ENCODE measurements at places on chromosomes 2 and 18.

- no peak for DNase-seq
Measured at GRCh38 chr18:13450289-13451212, 232.0 kb downstream of the LDLRAD4 start.

GRCh38 chr18:35050705-35051195 is 9.5 kb downstream of the MAPRE2 start:
- DNase-seq: no peak

DNA sequence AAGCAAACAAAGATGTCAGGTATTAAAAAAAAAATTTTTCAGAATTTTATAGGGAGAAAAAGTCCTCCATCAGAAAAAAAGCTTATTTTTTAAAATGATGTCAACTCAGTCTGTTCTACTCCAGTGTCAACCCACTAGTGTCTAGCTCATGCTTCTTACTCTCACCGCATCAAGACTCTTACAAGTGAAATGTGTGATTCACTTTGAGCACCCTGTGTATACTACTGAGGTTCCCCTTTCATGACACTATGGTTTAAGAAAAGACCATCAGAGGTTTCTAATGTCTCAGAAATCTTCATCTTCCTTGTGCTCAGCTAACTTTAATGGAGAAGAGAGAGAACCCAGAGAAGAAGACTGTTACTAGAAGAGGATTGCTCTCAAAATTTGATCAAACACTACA is 43.4 kb downstream of the FEZ2 start:
- no peak for DNase-seq

DNA sequence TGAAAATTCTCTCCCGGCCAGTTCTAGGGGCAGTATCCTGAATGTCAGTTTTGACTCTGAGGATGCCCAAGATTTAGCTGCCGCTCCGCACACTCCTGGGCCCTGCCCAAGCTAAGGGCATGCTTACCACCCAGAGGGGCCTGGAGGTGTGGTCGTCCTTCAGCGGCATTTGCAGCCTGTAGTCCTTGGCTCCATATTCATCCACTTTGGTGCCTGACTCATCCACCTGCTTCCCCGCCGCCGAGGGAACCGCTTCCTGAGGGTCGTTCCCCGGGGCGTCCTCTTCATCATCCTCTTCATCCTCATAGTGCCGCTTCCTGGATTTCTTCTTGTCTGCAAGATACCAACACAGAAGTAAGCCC is 577 bp downstream of the ERCC3 start:
- DNase-seq: peak; percentile 9

GRCh38 chr2:159968279-159968900 is 94.0 kb downstream of the PLA2R1 start:
- peak; percentile 23 for DNase-seq

DNA sequence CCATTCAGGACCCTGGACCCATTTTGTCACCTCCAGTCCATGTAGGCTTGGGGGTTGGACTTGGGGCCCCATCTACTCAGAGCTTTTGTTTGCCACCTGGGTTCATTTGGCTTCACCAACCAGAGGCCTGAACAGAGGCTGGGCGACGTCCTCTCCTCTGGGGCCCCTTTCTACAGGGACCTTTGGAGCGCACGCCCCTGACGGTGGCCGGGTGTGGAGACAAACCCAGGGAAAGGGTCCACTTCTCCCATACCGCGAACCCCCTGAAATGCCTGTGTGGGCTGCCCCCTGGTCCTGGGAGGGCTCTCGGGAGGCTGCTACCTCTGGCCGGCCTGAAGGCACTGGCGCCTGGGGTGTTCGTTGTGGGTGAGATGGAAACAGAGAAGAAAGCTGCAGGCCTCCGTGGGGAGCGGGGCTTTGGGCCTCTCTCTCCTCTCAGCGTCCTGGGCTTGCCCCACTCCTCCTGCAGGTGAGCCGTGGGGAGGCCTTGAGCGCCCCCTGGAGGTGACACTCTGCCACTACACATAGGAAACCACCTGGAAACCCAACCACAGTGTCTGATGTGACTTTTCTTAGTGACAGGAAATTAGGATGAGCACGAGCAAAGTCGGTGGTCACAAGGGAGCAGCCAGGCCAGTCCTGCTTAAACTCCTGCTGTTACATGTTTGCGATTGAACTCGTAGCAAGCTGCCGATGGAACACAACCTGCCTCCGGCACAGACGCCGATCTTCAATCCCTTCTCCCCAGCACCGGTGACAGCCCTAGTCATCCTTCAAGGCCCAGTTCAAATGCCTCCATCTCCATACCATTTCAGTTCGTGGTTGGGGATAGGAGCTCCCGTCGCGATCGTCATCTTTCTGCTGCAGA is 12.0 kb upstream of the NTSR2 start:
- DNase-seq: peak; percentile 63

- DNase-seq: peak; percentile 71
Measured at GRCh38 chr2:164840930-164841718, 499 bp downstream of the COBLL1 start.

- no peak for DNase-seq
Measured at GRCh38 chr2:14297340-14297739, 335.2 kb upstream of the LRATD1 start.

- DNase-seq: no peak
Measured at GRCh38 chr2:74096052-74096451, 51.7 kb downstream of the BOLA3 start.

- DNase-seq: no peak
Measured at GRCh38 chr2:164447660-164448059, 173.6 kb downstream of the GRB14 start.

DNA sequence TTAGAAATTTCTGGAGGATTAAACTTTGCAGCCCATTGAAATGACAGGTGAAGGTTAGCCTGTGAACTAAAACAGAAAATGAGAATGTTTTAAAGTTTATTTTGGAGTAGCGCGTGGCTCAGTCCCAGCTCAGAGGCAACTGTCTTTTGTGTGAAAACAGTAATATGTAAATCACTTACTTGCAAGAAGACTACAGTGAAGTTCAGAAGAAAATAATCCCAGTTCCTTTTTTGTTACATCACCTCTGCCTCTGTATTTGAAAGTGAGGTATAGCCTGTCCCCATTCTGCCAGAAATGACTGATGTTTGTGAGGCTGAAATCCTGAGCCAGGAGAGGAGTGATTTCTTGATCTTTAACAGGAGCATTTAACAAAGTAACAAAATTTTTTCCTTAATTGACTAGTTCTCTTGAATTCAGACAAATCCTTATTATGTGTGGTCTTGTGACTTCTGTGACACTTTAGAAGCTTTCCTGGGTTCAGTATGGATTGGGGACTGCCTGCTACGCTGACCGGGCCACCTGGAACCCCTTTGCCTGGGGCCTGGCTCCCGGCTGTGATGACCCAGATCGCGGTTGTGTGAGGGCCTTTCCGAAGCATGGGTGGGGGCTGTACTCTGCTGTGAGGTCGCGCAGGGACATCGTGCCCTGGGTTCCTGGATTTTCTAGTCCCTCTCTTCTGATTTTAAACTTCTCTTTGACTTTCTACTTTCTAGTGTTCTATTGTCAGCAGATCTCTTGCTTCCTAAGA is 24.3 kb downstream of the TRAPPC12 start:
- no peak for DNase-seq

DNA sequence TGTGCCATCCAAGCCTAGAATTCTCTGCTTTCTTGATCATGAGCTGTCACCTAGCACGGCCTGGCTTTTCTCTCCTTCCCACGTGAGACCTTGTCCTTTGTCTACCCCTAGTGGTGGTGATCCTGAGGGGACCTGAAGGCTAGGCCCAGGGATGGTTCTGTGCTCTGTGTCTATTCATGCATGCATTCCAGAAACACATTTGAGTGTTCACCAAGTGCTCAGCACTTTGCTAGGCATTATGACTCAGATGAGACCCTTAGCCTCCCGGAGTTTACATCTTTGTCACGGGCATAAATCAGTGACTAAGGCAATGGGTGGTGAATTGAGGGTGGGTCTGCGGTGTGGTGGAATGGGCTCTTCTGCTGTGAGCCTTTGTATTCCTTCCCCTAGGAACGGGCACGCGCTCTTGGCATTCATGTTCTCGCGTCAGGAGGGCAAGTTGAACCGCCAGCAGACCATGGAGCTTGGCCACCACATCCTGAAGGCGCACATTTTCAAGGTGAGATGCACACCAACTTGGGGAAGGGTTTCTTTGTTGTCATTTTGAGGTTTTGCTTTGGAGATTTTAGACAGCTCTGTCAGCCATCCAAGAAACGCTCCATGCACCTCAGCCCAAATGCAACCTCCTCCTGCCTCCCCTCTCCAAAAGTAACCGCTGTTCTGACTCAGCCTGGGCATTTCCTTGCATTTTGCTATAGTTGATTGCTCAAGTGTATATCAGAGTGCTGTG is 100.9 kb downstream of the WDSUB1 start:
- DNase-seq: peak; percentile 70

DNA sequence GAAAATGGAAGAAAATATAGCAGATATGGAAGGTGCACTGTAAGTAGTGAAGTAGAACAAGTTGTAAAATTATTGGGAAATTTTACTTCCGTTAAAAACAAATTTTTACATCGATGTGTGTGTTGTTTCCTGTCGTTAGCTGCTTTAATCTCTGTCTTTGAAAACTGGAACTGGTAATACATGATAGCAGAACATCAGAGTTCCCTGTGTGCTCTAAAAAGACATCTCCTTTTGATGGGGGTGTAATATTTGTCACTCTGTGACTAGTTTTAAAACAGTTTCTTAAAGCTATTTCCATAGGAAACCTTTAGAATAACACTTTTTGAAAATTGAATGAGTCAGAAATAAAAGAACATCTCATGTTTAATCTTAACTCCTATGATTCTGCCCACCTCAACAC is 43.5 kb downstream of the COX7A2L start:
- no peak for DNase-seq

GRCh38 chr18:9140381-9140780 is 3.8 kb downstream of the ANKRD12 start:
- DNase-seq: no peak

DNA sequence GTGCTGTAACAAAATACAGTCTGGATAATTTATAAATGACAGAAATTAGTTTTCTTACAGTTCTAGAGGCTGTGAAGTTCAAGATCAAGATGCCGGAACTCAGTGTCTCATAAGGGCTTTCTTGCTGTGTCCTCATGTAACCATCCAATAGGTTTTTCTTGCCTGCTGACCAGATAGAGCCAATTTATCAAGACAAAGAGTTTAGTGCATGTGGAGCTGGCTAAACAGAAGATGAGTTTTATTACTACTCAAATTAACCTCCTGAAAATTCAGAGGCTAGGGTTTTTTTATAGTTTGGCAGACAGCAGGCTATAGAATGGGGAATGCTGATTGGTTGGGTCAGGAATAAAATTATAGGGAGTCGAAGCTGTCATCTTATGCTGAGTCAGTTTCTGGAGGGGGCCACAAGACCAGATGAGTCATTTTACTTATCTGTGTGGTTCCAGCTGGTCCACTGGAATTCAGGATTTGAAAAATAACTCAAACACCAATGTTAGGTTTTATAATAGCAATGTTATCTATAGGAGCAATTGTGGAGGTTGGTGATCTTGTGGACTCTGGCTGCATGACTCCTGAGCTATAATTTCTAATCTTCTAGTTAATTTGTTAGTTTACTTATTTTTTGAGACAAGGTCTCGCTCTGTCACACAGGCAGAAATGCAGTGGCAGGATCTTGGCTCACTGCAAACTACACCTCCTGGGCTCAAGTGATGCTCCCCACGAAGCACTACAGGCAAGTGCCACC is 3.2 kb upstream of the PDK1 start:
- peak; percentile 83 for DNase-seq

DNA sequence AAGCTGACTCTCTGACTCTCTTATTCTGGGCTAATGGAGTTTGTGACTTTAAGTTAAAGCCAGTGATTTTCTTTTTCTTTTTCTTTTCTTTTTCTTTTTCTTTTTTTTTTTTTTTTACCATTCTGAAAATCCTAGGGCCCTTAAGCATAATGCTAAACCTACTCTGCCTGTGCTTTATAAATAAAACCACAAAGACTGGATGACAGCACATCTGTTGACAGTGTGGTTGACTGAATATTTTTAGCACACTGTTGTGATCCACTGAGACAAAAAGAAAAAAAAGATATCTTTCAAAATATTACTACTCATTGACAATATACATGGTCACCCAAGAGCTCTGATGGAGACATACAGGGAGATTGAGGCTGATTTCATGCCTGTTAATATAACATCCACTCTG is 121.6 kb downstream of the SNTG2 start:
- no peak for DNase-seq

DNA sequence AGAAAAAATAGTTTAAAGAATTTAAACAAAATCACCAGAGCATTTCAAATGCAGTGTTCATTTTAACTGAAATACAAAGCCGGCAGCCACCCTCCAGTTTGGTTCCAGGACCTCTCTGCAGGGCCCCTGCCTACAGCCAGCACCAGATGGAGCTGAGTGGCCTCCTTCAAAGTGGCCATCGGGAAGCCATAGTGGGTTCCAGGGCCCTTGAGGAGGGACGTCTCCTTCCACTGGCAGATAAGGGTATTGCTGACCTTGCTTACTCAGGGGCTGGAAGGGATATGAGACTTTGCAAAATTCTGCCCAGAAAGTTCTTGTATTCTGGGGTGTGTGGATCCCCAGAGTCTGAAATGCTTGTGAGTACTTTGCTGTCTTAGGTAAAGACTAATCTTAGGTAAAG is 205.2 kb upstream of the APCDD1 start:
- no peak for DNase-seq

GRCh38 chr2:69594341-69594740 is 49.2 kb downstream of the AAK1 start:
- DNase-seq: no peak

All from hepatic stellate cell (primary cell).